ENCODE measurements at places on chromosomes 7 and 10.

DNA sequence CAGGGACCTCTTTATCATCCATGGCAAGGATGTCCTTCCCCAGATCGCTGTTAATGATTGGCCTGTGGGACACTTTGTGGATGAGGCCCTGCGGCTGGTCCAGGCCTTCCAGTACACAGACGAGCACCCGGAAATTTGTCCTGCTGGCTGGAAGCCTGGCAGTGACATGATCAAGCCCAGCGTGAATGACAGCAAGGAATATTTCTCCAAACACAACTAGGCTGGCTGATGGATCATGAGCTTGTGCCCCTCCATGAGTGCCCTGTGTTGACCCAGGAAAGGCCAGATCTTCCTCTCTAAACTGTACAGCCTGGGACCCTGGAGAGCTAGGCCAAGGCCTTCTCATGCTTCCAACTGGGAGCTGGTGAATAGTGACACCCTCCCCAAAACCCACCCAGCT lies 124.1 kb downstream of the CUL2 start:
- no peak for DNase-seq

GRCh38 chr7:44278451-44279161 lies 46.8 kb downstream of the CAMK2B start:
- no peak for DNase-seq

DNA sequence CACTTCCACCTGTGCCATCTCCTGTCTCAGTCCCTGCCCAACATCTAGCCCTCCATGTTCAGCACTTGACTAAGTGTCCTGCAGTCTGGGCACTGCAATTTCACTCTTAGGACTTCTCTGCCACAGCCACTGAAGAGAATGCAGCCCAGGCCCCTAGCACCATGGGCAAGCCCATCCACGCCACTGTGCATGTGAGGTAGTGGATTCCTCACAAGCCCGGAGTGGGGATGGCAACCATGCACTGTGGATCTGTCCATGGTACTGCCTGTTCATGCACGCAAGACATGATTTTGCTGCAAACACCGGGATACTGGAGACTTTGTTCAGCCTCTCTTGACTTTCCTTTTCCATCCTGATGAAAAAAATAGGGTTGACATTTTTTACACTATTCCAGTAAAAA lies 12.3 kb downstream of the DDC start:
- DNase-seq, result no peak

GRCh38 chr7:63789378-63790176 lies 209.1 kb upstream of the ZNF722 start:
- DNase-seq, result no peak

DNA sequence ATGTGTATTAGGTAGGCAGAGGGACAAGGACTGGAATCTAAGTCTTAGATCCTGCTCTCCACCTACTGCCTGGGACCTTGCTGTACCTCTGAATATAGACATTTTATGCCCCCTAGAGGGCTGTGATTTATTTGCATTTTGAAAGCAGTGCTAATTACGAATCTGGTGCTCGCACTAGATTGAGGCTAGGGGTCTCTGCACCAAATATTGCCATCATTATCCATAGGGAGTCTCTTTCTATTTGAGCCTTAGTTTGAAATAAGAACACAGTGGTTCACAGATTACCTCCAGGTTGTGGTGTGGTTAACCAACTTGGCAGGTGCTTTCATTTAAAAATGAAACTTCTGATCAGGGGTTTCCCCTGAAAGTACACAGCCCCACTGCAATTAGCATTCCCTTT lies 41.8 kb downstream of the CNNM1 start:
- no peak for DNase-seq

DNA sequence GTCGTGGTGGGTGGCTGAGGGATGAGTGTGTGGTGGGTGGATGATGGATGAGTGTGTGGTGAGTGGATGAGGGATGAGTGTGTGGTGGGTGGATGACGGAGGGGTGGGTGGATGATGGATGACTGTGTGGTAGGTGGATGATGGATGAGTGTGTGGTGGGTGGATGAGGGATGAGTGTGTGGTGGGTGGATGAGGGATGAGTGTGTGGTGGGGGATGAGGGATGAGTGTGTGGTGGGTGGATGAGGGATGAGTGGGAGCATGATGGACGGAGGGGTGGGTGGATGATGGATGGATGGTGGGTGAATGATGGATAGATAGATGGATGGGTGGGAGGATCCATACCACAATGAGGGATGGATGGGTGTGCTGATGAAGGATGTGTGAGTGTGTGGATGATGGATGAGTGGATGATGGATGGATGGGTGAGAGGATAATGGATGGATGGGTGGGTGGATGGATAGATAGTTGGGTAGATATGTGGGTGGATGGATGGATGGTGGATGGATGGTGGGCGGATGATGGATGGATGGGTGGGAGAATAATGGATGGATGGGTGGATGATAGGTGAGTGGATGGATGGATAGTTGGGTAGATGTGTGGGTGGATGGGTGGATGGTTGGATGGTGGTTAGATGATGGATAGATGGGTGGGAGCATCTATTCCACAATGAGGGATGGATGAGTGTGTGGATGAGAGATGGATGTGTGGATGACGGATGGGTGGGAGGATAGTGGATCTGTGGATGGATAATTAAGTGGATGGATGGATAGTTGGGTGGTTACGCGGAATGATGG lies 266.8 kb downstream of the CELF2 start:
- DNase-seq, result no peak

DNA sequence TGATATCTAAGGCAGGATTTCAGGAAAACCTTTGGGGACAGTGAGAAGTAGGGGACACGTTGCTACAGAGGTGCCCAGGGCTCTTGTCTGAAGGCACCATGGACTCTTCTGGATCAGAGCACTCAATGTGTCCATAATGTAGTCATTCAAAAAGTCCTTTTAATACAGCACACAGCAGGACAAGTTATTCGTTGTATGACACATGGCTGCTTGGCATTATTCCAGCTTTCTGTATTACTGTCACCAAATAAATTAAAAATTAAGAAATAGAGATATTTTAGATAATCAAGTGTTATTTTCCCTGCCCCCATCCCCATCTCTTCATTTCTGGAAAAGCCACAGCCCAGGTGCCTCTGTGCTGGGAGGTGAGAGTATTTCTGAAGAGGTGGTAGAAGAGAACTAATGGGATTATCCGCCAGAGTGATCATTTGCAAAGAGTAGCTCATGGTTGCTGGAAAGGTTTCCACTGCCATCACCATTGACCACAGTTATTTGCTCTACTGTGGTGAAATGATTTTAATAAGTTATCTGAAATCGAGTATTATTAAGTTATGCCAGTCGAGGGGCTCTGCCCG lies 83.0 kb downstream of the CXCL12 start:
- DNase-seq, result no peak

DNA sequence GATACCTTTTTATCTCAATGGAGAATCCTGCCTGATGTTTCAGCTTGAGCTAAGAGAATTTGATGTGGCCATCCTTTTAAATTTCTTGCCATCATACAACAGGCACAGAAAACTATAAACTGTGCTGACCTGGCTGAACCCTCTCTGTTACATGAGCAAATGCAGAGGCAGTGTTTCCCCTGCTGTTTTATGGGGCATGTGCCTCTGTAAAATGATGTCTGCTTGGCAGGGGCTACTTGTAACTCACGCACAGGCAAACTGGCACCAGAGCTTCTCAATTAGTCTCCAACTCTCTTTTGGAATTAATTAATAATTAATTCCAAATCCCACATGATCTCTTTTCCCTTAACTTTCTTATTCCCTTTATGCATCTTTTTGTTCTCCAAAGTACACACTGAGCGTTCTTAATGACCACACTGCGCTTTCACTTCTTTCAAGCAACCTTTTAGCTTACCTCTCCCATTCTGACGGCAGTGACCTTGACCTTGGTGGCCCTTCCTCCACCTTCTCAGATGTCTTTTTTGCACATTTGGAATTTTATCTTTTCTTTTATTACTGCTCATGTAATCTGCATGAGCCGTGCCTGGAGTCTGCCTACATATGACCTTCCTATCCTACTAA lies 334.0 kb downstream of the PLXNA4 start:
- DNase-seq, result no peak

GRCh38 chr10:44293306-44293778 lies 91.6 kb downstream of the CXCL12 start:
- DNase-seq, result no peak

DNA sequence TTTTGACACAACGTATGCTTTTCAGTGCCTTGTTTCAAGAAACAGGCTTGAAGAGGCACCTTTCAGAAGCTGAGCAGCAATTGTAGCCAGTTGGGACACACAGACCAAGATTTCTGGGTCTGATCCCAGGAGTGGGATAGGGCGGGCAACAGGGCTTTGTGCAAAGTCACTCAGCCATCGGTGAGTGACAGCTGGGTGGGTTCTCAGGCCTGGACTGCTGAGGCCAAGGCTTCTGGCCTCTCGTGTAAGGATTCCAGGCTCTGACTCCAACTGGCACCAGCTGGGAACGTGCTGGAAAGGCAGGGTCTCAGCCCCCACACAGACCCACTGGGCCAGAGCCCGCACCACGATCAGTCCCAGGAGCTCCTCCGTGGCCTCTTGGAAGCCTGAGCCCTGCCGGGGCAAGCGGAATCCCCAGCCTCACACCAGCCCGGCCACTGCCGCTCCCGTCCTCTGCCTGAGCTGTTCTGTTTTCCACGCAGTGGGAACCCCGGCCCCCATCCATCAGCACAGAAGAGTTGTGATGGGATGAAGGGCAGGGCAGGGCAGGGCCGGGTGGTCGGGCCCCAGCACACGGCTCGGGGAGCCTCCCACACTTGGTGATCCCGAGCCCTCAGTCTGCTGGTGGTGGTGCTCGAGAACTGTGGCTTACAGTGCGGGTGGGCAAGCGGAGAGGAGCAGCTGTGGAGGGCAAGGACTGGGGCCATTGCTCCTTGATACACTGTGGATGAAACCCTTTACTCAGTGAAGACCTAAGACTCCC lies 46.8 kb downstream of the VIPR2 start:
- no peak for DNase-seq

DNA sequence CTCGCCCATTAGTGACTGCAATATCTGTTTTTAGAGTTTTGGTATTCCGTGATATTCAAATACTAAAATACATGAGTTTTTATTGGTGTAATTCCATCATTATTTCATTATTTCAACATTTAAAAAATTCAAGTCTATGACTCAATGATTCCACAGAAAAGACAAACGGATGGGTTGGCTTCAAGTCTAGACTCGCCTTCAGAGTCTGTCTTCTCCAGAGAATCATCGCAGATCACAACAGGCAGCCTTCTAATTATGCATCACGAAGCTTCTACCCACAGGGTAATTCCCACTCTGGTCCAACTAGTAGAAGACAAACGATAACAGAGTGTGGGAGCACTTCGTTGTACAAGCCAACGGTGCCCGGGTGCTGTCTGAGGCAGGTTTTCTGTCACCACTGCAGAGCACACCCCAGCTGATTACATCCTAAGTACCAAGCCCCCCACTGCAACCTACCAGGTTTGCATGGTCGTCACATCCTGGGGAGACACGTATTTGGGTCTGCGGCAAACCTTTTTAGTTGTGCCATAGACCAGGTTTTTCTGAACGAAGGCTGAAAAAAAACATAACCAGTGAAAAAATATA lies 28.9 kb downstream of the PARP12 start:
- no peak for DNase-seq

DNA sequence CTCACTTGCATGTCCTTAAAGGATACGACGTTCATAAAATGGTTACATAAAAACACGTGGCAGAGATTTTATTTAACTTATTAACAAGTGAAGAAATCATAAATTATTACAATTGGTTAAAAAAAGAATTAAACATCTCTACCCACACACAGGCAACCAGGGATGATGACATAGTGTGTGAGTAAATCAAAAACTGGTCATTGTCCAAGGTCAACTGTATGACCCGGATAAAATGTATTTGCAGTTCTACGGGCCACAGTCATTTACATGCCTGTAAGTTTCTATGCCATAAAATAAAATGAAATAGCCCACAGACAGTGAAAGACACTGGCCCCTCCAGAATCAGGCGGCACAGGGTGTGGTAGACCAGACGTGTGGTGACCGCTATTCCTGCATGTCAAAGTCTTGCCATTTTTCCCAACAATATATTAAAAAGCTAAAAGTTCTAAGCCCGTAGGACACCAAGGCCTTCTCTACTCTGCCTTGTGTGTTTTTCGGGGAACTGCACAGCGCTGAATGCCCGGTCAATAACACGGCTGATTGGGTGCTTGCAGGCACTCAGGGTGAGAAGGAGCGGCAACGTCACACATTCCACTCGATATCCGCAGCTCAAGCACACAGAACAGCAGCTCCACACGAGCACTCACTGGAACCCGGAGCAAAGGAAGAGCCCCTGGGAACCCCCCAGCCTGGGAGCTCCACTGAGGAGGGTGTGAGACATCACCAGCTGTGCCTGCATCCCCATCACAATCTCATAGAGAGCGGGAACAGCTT lies 143.3 kb upstream of the PPP2R2D start:
- DNase-seq, result no peak

DNA sequence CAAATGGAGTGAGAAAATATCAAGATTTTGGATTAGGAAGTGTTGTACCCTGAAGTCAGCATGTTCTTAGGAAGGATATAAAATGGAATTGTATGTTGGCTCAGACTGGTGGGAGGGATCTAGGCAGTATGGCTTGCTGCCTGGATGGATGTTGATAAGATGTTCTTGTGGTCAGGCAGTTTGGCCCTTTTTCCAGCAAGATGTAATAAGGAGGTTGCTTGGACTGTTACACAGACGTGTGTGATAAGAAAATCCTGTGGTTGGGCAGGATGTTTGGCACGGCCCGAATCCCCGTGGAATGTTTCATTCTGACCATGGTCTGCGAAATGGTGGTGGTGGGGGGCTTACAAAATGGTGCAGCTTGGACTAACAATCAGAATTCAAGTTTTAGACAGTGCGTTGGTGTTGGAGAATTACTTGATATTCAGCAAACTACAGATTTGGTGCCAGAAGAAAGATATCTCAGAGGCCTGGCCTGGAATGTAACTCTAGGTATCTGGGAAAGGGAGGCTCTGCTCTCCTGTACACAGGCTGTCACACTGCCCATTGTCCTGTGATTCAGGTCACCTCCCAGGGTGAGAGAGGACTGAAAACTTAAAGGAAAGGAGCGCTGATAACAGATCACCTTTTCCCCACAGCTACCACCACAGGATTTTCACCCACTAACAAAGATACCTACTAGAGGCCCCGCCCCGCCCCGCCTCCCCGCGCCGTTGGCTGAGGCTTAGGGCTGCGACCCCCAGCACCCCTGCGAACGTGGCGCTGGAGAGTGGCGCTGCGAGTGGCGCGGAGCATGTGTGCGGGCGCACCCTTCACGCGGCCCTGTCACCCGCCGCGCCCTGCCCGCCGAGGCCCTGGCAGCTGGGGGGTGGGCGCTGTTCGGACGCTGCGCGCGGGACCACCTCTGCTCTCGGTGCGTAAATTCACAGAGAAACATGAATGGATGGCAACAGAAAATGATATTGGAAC lies 19.3 kb upstream of the ZNF680 start:
- no peak for DNase-seq

GRCh38 chr7:22251281-22251680 lies 105.7 kb downstream of the RAPGEF5 start:
- DNase-seq, result no peak

GRCh38 chr7:143882604-143883078 lies 19.3 kb downstream of the TCAF1 start:
- no peak for DNase-seq

GRCh38 chr7:33072471-33072870 lies 9.9 kb upstream of the NT5C3A start:
- no peak for DNase-seq

Data from stimulated activated CD8-positive, alpha-beta memory T cell treated with anti-CD3 and anti-CD28 coated beads, Interleukin-4, amount 100 ng/mL, for 4 hours (primary cell).